HAP-1 (cell line): ENCODE measurements at places on chromosomes 4 and X.

GRCh38 chr4:179605196-179605595, 2163.0 kb upstream of the AGA start:
- DNase-seq = no peak

DNA sequence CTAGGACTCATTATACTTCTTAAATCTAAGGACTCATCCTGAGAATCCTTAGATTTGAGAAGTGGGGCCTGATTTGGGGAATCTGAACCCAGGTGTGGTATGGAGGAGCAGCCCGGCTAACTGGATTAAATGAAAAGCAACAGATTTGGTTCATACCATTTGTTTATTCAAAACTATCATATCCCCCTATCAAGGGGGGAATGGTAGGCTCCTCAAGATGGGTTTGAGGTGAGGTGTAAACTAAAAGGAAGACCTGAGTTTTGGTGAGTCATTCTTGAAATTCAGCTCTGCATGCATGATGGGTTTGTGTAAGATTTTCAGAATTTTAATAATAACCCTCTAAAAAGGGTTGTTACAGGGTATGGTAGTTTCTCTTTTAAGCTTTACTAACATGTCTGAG, 53.4 kb downstream of the CASP6 start:
- DNase-seq = no peak

DNA sequence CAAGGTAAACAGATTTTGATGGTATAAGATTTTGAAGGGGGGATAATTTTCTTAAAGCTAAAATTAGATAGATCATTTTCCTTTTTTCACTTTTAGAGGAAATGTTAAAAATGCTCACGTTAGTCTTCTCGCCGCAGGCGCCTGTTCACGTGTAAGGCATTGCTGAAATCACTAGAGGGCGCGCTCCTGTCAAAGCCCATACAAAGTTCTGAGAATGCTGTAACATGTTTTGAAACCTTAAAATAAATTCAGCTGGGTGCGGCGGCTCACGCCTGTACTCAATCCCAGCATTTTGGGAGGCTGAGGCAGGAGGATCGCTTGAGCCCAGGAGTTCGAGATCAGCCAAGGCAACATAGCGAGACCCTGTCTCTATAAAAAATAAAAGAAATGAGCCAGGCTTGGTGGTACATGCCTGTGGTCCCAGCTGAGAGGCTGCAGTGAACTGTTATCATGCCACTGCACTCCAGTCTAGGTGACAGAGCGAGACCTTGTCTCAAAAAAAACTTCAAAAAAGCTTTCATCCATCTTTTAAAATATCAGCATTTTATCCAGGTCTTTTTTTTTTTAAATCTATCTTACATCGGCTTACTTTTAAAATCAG, 138.0 kb downstream of the RBMX2 start:
- DNase-seq = peak; percentile 48

GRCh38 chrX:103789004-103789403, 12.4 kb downstream of the PLP1 start:
- DNase-seq = no peak

DNA sequence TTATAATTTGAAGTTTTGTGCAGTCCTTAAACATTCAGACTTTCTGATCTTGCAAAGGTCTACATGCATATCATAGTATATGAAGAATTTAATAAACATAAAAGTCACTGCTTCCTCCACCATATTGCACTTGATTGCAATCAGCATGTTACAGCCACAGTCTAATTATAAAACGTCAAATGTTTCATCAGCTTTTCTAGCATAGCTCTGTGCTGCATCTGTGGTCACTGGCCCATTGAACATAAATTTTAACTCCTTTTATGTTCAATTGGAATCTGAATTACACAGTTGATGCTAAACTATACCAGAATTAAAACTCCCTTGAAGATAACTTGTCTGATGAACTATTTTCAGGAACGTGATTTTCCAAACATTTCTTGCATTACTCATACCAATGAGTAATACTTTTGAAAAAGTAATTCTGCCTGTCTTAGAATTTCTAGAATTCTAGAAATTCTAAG, 329.1 kb downstream of the GALNTL6 start:
- no peak for DNase-seq

- no peak for DNase-seq
Observed at GRCh38 chr4:71322425-71322824, 16.4 kb upstream of the SLC4A4 start.
